Sigmoid colon (tissue), 7 donors: ENCODE measurements at places on chromosomes 5 and 9. TPM values are rescaled to one million over a fixed set of nuclear protein-coding genes. Genes with fewer than 3 reads are reported as not detected.

The MEGF10 gene
- total RNA-seq, result 1.2 TPM

The SAXO1 gene
- total RNA-seq, result not detected

The LHX2 gene
- total RNA-seq, result not detected

The CCT5 gene
- total RNA-seq, result 122 TPM

The ALDH1A1 gene
- total RNA-seq, result 353 TPM

- no peaks in the 10 kb centered on the region for H3K4me1 ChIP-seq
- no peak overlapping the region for H3K4me3 ChIP-seq
- no peaks in the 10 kb centered on the region for H3K27me3 ChIP-seq
- no peak overlapping the region for H3K27ac ChIP-seq
These were observed 18.4 kb upstream of the ERGIC1 start for GRCh38 chr5:172815631-172816030.

GRCh38 chr9:28648723-28649122, 1075.4 kb upstream of the C9orf72 start:
- no peaks in the 10 kb centered on the region for H3K36me3 ChIP-seq
- no peaks in the 10 kb centered on the region for H3K4me1 ChIP-seq
- no peaks in the 10 kb centered on the region for H3K27me3 ChIP-seq
- no peak overlapping the region for H3K27ac ChIP-seq
- no peak overlapping the region for H3K4me3 ChIP-seq
- DNase-seq, result no peak

DNA sequence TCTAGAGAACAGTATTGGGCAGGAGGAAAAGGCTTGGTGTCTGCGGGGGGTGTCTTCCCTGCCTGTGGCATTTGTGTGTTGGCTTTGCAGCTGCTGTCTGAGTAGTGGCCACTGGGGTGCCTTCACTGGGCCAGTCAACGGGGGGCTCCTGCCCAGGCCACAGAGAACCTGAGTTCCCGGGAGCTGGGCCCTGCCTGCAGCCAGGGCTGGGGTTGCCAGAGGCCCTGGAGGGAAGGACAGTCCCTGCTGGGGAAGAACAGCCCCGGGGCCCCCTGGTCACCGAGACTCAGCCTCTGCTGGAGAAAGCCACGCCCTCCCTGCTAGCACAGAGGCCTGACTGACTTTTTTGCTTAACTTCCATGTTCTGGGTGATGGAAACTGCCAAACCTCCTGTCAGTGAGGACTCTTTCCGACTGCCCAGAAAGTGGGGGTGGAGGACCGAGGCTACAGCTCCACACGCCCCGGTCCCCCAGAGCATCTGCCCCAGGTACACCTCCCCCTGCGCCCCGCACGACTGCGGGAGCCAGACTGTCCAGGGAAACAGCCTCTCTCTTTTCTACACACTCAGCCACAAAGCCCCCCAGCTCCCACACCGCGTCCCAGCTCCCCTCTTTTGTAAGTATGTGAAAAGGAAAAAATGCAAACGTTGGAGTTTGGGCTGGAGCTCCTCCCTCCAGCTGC, 133.4 kb downstream of the DAB2IP start:
- H3K4me1 ChIP-seq, result peaks cover 10% of the 10 kb centered on the region
- no peak overlapping the region for H3K4me3 ChIP-seq
- DNase-seq, result no peak
- H3K27me3 ChIP-seq, result no peaks in the 10 kb centered on the region
- H3K36me3 ChIP-seq, result peaks cover 34% of the 10 kb centered on the region

DNA sequence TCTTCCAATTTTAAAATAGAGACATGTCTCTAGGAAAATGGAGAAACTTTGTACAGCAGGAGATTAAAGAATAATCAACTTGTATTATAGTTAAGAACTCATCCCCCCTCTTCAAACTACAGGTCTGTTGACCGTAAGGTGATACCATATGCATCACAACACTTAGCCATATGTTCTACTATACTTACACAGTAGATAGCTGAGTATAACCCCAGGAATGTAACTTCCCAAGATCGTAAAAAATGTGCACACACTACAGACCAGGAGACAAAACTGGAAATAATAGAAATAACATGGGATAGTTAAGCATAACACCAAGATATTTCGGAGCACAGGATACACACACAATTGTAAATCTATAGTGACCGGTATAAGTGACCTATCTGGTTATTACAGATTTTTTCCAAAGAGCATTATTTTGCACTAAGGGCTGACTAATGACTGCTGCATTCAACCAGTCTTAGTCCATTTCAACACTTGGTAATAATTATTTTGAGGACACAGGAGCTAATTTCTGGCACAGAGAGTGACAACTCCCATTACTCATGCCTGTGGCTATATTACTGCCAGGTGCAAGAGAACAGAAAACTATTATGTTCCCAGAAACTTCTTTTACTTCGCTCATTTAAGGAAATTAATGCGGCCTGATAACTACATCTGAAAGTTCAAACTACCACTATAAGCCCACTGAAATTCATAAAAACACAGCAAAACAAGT, 15.4 kb upstream of the ZNF622 start:
- no peaks in the 10 kb centered on the region for H3K27me3 ChIP-seq
- no peaks in the 10 kb centered on the region for H3K4me1 ChIP-seq
- no peak for DNase-seq
- no peak overlapping the region for H3K4me3 ChIP-seq

DNA sequence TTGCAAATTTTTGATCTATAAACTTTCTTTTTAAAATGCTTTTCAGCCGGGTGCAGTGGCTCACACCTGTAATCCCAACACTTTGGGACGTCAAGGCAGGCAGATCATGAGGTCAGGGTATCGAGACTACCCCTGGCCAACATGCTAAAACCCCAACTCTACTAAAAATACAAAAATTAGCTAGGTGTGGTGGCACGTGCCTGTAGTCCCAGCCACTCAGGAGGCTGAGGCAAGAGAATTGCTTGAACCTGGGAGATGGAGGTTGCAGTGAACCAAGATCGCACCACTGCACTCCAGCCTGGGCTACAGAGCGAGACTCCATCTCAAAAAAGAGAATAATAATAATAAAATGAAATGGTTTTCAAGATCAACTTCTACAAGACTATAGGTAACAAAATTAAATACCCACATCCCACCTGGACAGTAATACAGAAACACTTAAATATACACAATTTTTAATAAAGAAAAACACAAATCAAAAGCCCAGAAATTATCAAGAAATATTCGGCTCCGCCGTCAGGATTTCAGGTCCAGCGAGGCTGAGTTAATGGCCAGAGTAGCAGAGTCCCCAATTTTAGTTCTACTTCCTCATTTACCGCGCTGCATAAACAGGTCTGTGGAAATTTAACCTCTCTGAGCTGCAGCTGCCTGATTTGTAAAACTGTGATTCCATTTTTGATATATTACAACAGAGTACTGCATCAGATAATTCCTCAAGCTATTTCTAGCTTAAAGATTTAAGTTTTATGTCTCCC, 4.0 kb downstream of the TUT7 start:
- no peak overlapping the region for H3K4me3 ChIP-seq
- no peak for DNase-seq
- H3K27ac ChIP-seq, result no peak overlapping the region
- H3K27me3 ChIP-seq, result no peaks in the 10 kb centered on the region
- H3K4me1 ChIP-seq, result peaks cover 67% of the 10 kb centered on the region

GRCh38 chr9:109272745-109273144, 48.1 kb downstream of the EPB41L4B start:
- no peak overlapping the region for H3K4me3 ChIP-seq
- no peak overlapping the region for H3K27ac ChIP-seq
- peaks cover 15% of the 10 kb centered on the region for H3K4me1 ChIP-seq
- H3K36me3 ChIP-seq, result no peaks in the 10 kb centered on the region
